Aorta (tissue), 5 donors: ENCODE measurements at places on chromosomes 2 and 18. TPM values are rescaled to one million over a fixed set of nuclear protein-coding genes. Genes with fewer than 3 reads are reported as not detected.

- H3K27ac ChIP-seq, result no peak overlapping the region
- no peak for DNase-seq
- H3K4me3 ChIP-seq, result no peak overlapping the region
- H3K27me3 ChIP-seq, result no peaks in the 10 kb centered on the region
- H3K4me1 ChIP-seq, result no peaks in the 10 kb centered on the region
- no peaks in the 10 kb centered on the region for H3K36me3 ChIP-seq
These were observed 253.4 kb downstream of the TMX3 start for GRCh38 chr18:68461481-68462018.

GRCh38 chr18:58178511-58178910 is 134.5 kb downstream of the NEDD4L start:
- no peak overlapping the region for H3K4me3 ChIP-seq
- DNase-seq, result no peak
- H3K36me3 ChIP-seq, result no peaks in the 10 kb centered on the region
- no peaks in the 10 kb centered on the region for H3K27me3 ChIP-seq
- H3K27ac ChIP-seq, result no peak overlapping the region
- H3K4me1 ChIP-seq, result no peaks in the 10 kb centered on the region

RNF152 gene
- 24.9 TPM for total RNA-seq

- no peaks in the 10 kb centered on the region for H3K27me3 ChIP-seq
- H3K4me1 ChIP-seq, result no peaks in the 10 kb centered on the region
These were observed 21.0 kb upstream of the FAHD2A start for GRCh38 chr2:95381212-95382191.

DNA sequence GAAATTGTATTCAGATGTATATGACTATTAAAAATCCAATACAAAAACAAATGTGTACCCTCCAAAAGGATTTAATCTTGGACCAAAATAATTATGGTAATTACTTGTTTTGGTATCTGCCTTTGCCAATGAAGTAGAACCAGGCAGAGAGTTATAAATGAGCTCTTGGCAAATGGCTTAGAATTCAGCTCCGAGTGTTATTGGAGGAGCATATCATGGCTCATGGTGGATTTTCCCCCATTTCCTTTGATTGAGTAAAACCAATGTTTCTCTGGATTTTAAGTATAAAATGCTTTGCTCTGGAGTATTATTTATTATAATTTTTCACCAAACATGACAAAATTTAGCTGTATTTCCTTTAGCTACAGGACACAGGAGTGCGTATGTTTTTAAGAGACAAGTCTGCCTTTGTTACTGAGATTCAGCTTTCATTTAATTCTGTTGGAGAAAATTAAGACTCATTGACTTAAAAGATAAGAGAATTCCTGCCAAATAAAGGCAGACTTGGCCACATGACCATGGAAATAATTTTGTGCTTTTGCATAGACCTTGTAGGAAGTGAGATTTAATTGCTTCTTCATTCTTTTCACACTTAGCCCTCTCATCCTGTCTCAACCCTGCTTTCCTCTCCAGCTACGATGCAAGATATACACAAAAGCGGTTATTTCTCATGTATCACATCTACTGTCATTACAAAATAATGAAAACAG is 281.0 kb upstream of the SOX11 start:
- H3K27ac ChIP-seq, result no peak overlapping the region
- no peak overlapping the region for H3K4me3 ChIP-seq
- no peak for DNase-seq
- no peaks in the 10 kb centered on the region for H3K27me3 ChIP-seq
